Right lobe of liver (tissue), 6 donors: ENCODE measurements at places on chromosomes 1 and 21. TPM values are rescaled to one million over a fixed set of nuclear protein-coding genes. Genes with fewer than 3 reads are reported as not detected.

GRCh38 chr1:239816081-239816782, 275.5 kb upstream of the FMN2 start:
- H3K27ac ChIP-seq, result no peak overlapping the region
- no peak overlapping the region for H3K4me3 ChIP-seq
- no peaks in the 10 kb centered on the region for H3K4me1 ChIP-seq
- DNase-seq, result no peak
- no peaks in the 10 kb centered on the region for H3K27me3 ChIP-seq

PDE9A gene
- total RNA-seq, result 1.6 TPM

DNA sequence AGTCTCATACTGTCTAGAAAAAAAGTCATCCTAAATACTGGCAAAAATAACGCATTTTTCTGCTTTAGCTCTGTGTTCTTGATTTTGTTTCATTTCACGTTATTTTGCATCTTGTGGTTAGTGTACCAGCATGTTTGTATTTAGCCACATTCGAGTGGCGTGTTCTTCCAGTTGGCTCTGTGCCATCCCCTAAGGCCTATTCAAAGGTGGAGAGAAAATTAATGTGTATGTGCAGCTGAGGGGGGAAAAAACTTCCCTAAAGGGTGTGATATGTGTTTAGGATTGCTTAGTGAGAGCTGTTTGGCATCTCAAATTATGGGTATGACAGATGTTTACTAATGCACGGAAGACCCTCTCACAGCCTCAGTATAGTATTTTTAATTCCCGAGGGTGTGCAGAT, 12.1 kb downstream of the DNAJC16 start:
- no peak overlapping the region for H3K27ac ChIP-seq
- H3K4me3 ChIP-seq, result no peak overlapping the region
- no peak for DNase-seq
- H3K27me3 ChIP-seq, result no peaks in the 10 kb centered on the region
- H3K4me1 ChIP-seq, result no peaks in the 10 kb centered on the region

TFF3 gene
- total RNA-seq, result 6.8 TPM

- no peaks in the 10 kb centered on the region for H3K4me1 ChIP-seq
- H3K36me3 ChIP-seq, result no peaks in the 10 kb centered on the region
- no peaks in the 10 kb centered on the region for H3K27me3 ChIP-seq
- H3K27ac ChIP-seq, result no peak overlapping the region
Measured at GRCh38 chr1:75334876-75335389, 200.7 kb downstream of the LHX8 start.

DNA sequence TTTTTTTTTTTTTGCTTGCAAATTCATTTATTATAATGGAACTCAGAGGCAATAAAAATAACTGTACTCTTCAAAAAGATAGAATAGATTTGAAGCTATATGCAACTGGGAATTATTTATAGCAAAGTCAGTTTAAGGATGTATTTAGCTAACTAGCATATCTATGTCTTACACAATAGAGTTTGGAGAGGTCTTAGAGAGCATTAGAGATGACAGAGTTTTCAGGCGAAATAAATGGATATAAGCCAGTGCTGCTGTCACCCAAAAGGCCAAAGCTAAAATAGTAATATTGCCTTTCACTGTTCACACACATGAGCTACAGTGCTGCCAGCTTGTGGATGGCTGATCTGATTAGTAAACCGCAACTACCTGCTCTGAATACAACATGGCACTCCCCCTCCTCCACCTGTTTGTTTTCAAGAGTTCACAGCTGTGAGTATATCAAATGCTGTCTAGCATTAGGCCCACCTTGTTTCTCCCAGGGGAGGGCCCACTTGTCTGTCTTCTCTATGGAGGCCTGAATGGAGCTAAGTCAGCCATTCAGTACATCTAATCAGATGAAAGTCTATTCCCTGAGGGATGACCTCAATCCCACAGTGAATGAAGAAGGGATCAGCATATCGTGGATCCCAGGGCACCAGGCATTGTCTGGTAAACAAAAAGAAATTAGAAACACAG, 25.2 kb upstream of the SSX2IP start:
- H3K27me3 ChIP-seq, result no peaks in the 10 kb centered on the region
- DNase-seq, result no peak
- peaks cover 22% of the 10 kb centered on the region for H3K4me1 ChIP-seq

DNA sequence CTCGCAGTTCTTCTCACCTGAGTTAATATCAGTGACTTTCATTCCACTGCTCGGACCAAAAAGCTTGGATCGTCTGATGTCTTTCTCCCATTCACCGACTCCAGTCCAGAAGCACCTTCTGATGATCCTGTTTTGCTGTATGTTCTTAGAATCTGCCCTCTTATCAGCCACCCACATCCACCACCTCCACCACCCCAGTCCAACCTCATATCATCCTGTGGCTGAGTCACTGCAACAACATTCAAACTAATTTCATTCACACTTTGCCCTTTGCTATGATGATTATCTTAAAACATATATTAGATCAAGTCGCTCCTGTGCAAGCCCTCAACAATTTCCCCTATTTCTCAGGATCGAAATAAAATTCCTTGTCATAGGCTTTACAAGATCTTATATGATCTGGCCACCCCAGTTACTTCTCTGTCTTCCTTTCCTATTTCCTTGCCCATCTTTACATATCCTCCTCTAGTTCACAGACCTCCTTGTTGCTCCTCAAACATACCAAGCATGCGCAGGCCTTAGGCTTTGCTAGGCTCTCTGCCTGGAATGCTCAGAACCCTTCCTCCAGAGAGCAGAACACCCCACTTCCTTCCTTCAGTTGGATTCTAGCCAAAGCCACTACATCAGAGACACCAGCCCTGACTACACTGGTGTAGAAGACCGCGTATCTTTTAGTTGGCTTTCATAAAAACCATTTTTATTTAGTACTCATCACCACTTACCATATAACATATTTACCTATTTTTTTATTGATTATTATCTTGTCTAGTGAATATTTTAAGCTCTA, 335.7 kb upstream of the GREM2 start:
- H3K27ac ChIP-seq, result no peak overlapping the region
- no peaks in the 10 kb centered on the region for H3K4me1 ChIP-seq
- no peak overlapping the region for H3K4me3 ChIP-seq
- H3K27me3 ChIP-seq, result no peaks in the 10 kb centered on the region
- no peak for DNase-seq

AGTRAP gene
- 12.8 TPM for total RNA-seq

DNA sequence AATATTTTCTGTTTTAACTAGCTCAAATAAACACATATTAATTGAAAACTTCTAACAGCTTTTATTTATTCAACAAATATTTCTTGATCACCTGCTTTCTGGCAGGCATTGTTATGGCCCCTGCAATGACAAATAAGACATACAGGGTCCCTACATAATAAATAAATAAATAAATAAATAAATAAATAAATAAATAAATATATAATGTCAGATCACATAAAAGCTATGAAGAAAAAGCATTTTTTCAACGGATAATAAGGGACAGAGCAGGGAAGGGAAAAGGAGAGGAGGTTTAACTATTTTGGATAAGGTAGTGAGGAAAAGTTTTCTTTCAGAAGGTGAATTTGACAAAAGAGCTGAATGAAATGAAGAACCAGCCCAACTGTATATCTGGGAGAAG, 115.0 kb downstream of the MAGI3 start:
- no peaks in the 10 kb centered on the region for H3K4me1 ChIP-seq
- H3K27me3 ChIP-seq, result no peaks in the 10 kb centered on the region
- H3K36me3 ChIP-seq, result no peaks in the 10 kb centered on the region
- no peak overlapping the region for H3K4me3 ChIP-seq
- no peak for DNase-seq

GRCh38 chr1:50181027-50181663, 72.4 kb downstream of the ELAVL4 start:
- no peaks in the 10 kb centered on the region for H3K27me3 ChIP-seq
- H3K4me3 ChIP-seq, result no peak overlapping the region
- H3K27ac ChIP-seq, result no peak overlapping the region
- H3K36me3 ChIP-seq, result no peaks in the 10 kb centered on the region

CENPF gene
- 0.93 TPM for total RNA-seq

- H3K27ac ChIP-seq, result no peak overlapping the region
- no peaks in the 10 kb centered on the region for H3K4me1 ChIP-seq
- no peak for DNase-seq
- H3K36me3 ChIP-seq, result no peaks in the 10 kb centered on the region
Measured at GRCh38 chr1:214135886-214136285, 145.1 kb upstream of the SMYD2 start.

CLEC20A gene
- total RNA-seq, result not detected

- H3K4me1 ChIP-seq, result no peaks in the 10 kb centered on the region
- no peaks in the 10 kb centered on the region for H3K27me3 ChIP-seq
- H3K36me3 ChIP-seq, result no peaks in the 10 kb centered on the region
- no peak overlapping the region for H3K27ac ChIP-seq
Measured at GRCh38 chr1:154353966-154354365, 28.6 kb downstream of the ATP8B2 start.

ATP1A1 gene
- 105 TPM for total RNA-seq

GRCh38 chr1:228228601-228229074, 20.8 kb downstream of the OBSCN start:
- H3K27me3 ChIP-seq, result no peaks in the 10 kb centered on the region

FMO5 gene
- 55.0 TPM for total RNA-seq

- no peak for DNase-seq
- H3K4me1 ChIP-seq, result no peaks in the 10 kb centered on the region
- H3K36me3 ChIP-seq, result no peaks in the 10 kb centered on the region
- H3K27me3 ChIP-seq, result no peaks in the 10 kb centered on the region
Measured at GRCh38 chr1:28761189-28761588, 24.4 kb downstream of the YTHDF2 start.

DNA sequence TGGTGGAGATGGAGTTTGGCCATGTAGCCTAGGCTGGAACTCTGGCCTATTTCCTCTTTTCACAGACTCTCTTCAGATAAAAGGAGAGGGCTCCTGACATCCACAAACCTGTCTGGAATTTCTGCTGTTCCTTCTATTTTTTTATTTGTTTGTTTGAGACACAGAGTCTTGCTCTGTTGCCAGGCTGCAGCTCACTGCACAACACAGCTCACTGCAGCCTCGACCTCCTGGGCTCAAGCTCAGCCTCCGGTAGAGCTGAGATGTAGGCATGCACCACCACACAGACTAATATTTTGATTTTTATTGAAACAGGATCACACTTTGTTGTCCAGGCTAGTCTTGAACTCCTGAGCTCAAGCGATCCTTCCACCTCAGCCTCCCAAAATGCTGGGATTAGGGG, 230.9 kb downstream of the TM2D1 start:
- H3K4me3 ChIP-seq, result no peak overlapping the region
- H3K36me3 ChIP-seq, result no peaks in the 10 kb centered on the region
- no peaks in the 10 kb centered on the region for H3K27me3 ChIP-seq
- DNase-seq, result no peak

- H3K4me3 ChIP-seq, result peak overlapping the region; percentile 80
- no peak overlapping the region for H3K27ac ChIP-seq
- no peaks in the 10 kb centered on the region for H3K36me3 ChIP-seq
- no peak for DNase-seq
- no peaks in the 10 kb centered on the region for H3K27me3 ChIP-seq
Measured at GRCh38 chr1:17011092-17011438, 663 bp downstream of the ATP13A2 start.

CRYAA gene
- 0.80 TPM for total RNA-seq

- no peaks in the 10 kb centered on the region for H3K36me3 ChIP-seq
- peak overlapping the region; percentile 28 for H3K4me3 ChIP-seq
- H3K4me1 ChIP-seq, result no peaks in the 10 kb centered on the region
Measured at GRCh38 chr1:150558761-150559655, 9.8 kb downstream of the ADAMTSL4 start.

DNA sequence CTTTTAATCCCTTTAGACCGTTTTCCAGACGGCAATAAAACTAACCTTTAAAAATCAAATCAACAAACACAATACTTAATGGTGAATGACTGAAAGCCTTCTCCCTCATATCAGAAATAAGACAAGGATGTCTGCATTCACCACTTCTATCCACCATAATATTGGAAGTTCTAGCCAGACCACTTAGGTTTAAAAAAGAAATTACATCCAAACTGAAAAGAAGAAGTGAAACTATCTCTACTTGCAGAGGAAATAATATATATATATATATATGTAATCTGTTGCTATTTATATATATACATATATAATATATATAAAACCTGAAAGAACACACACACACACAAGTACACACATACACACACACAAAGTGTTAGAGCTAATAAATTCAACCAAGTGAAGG, 100.4 kb downstream of the BRINP3 start:
- H3K36me3 ChIP-seq, result no peaks in the 10 kb centered on the region
- H3K27ac ChIP-seq, result no peak overlapping the region
- DNase-seq, result no peak
- H3K4me3 ChIP-seq, result no peak overlapping the region
